ENCODE measurements at places on chromosomes 11 and 22.

DNA sequence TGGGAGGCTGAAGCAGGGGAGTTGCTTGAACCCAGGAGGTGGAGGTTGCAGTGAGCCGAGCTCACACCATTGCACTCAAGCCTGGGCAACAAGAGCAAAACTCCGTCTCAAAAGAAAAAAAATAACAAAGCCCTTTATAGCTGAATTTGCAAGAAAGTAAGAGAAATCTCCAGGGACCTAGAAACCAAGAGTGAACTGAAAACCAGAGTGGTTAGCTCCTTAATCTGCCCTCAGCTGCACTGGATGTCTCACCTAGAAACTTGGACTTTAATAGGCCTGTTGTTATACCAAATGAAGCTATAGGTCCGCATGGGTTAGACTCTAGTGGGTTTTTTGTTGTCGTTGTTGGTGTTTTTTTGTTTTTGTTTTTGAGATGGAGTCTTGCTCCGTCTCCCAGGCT, 4.1 kb downstream of the NEU3 start:
- DNase-seq = no peak

GRCh38 chr11:95577716-95578460, 211.7 kb downstream of the FAM76B start:
- DNase-seq = no peak

- no peak for DNase-seq
Measured at GRCh38 chr11:132650969-132651720, 881.2 kb downstream of the OPCML start.

DNA sequence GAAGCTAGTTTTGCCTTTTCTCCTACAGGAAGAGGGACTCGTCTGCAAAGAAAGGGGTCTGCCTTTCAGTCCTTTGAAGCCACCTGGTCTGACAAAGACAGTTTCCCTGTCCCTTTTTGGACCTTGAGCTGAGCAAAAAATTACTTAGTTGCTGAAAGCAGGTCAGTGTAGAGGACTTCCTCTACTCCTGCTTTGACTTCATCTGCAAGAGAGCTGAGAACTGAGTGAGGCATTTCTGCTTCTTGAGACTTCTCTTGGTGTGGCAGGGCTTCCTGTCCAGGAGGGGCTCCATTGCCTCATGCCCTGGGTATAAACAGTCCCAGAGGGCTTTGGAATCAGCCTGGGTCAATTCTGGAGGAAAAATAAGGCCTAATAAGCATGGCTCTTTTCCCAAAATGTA, 73.1 kb downstream of the ZNRF3 start:
- DNase-seq = no peak

DNA sequence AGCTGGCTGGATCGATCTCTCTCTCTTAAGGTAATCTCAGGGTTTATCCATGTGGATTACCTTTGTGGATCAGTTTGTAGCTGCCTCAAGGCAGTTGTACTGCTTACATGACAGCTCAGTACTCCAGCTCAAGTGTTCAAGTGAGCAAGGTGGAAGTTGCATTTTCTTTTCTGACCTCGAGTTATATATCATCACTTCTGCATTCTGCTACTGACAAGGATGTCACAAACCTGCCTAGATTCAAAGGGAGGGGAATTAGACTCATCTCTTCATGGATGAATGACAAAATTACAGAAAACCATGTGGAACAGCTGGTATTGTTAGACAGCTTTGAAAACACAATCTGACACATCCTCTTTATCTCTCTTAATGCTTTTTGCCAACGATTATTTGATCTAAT, 6.1 kb upstream of the TCN2 start:
- no peak for DNase-seq

DNA sequence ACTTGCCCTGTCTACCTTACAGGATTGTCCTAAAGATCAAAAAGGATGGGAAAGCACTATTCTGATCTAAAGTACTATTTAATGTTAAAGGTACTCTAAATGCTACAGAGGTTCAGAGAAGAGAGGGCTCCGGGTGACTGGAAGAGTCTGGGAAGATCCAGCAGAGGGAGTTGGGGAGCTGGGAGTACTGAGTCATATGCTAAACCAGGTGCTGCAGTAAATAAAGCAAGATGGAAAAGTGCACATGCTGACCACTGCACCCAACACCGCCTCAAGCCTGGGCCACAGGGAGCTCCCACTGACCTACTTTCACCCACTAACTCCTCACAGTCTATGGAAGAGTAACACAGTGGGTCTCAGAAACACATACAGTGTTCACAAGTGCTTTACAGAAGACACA, 49.3 kb downstream of the WT1 start:
- DNase-seq = peak; percentile 17

- no peak for DNase-seq
Measured at GRCh38 chr11:62752994-62753735, 795 bp downstream of the ZBTB3 start.

GRCh38 chr11:79110321-79110720, 330.5 kb downstream of the TENM4 start:
- DNase-seq = no peak

DNA sequence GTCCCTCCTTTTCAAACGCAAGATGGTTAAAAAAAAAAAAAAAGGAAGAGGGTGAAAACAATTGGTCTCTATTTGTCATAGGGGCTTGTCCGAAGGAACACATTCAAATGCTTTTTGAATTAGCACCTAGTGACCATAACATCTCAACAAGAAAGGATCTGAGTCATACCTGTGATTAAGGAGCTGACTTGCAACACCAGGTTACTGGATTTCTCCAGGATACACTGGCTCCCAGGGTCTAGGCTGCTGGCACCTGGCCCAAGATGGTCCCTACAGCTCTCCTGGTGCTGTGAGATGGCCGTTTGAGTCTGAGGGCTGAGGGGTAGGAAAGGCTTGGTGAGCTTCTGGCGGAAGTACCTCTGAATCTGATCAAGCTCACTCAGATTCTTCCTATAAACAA, 28.4 kb upstream of the UCP3 start:
- DNase-seq = no peak

GRCh38 chr11:102389253-102389652, 42.2 kb downstream of the BIRC2 start:
- DNase-seq = no peak

- DNase-seq = no peak
Measured at GRCh38 chr22:47322854-47323253, 560.4 kb downstream of the TBC1D22A start.

DNA sequence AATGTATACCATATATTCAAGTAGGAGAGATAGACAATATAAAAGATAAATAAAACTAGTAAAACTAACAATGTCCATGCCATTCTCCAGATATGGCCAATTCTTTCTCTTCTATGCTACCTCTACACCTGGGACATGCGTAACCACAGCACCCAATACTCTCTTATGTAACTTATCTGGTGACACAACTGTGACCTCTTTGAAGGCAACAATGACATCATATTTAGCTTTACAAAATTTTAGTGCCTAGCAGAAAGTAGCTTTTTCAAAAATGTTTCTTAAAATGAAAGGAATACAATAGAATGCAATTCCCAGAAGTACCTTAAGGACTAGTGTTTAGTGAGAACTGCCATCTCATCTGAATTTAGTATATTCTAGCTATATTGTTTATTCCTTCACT, 36.8 kb downstream of the CDON start:
- no peak for DNase-seq

GRCh38 chr11:125342281-125342930, 153.7 kb downstream of the FEZ1 start:
- DNase-seq = no peak

DNA sequence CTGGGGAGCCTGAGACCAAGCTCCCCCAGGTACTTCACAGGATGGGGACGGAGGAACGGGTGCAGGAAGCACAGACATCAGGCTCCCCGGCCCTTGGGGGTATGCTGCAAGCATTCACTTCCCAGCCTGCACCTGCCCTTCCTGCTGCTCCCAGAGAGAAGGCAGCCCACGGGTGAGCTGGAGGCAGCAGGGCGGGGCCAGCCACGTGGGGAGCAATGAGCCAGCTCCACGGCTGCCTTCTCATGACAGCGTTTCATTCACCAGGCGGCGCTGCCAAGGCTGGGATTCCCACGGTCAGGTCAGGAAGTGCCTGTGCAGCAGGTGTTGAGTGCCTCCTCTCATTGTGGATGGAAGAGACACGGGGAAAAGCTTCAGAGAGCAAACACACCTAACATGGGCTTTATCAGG, 14.5 kb upstream of the PHLDA2 start:
- no peak for DNase-seq

DNA sequence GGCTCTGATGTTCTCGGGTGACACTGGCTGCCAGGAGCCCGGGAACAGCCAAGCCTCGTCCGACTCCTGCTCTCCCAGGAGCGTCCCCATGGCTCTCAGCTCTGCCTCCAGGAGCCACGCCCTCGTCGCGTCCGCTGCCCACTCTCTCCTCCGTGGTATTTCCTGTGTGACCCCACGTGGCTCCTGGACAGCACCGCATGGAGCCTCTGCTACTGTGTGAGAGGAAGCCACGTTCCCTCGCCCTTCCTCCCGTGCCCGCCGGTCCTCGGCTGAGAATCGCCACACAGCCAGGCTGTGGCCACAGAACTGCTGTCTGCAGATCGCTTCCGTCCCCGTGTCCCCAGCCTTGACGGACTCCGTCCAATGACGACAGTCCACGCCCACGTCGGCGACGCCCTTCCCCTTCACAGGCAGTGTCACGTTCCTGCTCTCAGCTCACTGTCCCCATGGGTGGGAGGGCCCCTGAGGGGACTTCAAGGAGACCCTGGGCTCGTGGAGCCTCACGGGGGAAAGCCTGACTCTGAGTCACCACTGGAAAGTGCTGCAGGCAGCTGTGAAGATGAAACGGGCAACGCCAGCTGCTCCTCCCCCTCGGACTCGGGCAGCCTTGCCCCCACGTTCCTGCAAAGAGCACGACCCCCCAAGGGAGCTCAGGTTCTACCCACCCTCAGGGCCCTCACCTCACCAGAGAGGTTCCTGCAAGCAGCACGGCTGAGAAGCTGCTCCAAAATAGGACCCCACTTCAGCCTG, 458.5 kb downstream of the BRD1 start:
- peak; percentile 88 for DNase-seq

GRCh38 chr11:73314117-73314961, 6.3 kb downstream of the ARHGEF17 start:
- DNase-seq = no peak

- DNase-seq = no peak
Measured at GRCh38 chr22:30809086-30809485, 114.4 kb downstream of the OSBP2 start.

GRCh38 chr22:17647991-17648390, 9.4 kb downstream of the BCL2L13 start:
- no peak for DNase-seq

GRCh38 chr11:109363682-109364081, 58.3 kb upstream of the C11orf87 start:
- DNase-seq = no peak

DNA sequence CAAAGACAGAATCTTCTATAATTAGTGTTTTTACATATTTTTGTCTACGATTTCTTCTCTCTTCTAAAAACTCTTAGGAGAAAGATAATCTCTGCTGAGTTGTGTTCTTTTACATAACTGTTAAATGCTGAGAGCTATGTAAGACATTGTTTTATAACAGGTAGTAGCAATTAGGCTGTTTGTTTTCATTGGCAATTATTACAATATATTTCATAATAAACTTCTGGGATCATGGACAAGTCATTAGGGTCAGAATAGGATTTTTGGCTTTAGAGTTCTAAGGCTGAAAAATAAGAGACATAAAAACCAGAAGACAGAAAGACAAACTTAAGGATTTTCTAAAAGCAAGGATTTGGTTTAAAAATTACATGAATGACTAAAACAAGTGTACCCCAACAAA, 120.8 kb downstream of the DCDC1 start:
- no peak for DNase-seq

GRCh38 chr11:12170984-12171383, 60.6 kb downstream of the MICAL2 start:
- DNase-seq = no peak

GRCh38 chr11:46367244-46367915, 14.1 kb upstream of the MDK start:
- peak; percentile 49 for DNase-seq

All from cerebellar cortex (tissue), 1 donor.